ENCODE measurements at places on chromosomes 6 and 20.

- no peak for DNase-seq
Observed at GRCh38 chr6:141986457-141986856, 146.3 kb upstream of the GJE1 start.

DNA sequence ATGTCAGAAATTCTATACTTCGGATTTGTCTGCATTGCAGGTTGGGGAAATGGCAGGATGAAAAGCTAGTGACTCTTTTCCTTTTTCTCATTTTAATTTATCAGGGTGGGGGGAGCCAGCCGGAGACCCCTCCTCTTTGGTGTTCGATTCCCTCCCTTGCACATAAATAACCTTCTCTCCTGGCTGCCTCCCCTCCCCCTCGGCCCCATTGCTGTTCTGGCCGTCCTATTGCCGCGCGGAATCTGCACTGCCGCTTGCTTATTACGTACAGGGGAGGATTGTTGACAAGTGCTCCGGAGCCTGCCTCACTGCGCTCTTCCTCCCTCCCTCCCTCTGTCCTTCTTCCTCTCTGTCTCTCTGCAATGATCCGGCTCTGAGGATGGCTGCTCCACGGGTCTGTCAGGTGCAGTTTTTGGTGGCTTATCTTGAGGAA is 154.7 kb downstream of the JARID2 start:
- DNase-seq: peak; percentile 95

- DNase-seq: no peak
Observed at GRCh38 chr6:247351-247750, 44.9 kb upstream of the DUSP22 start.

DNA sequence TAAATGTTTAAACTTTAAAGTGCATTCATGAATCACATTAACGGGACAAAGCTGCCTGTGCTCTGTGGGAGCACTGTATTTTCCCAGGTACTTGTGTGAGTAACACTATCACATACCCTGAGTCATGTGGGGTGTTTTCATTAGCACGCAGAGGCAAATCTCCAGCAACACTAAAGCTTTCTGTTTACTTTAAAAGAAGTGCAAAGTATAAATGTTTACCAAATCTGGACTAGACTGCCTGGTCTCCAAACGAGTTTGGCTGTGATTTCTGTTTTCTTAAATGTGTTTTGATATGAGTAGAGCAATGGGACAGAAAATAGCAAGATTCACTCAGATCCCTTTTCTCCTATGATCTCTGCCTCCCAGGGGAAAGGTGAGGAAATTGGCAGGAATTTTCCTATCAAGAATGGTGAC is 28.8 kb upstream of the RIPPLY2 start:
- peak; percentile 43 for DNase-seq

GRCh38 chr6:156622185-156622584 is 155.0 kb upstream of the ARID1B start:
- DNase-seq: no peak

DNA sequence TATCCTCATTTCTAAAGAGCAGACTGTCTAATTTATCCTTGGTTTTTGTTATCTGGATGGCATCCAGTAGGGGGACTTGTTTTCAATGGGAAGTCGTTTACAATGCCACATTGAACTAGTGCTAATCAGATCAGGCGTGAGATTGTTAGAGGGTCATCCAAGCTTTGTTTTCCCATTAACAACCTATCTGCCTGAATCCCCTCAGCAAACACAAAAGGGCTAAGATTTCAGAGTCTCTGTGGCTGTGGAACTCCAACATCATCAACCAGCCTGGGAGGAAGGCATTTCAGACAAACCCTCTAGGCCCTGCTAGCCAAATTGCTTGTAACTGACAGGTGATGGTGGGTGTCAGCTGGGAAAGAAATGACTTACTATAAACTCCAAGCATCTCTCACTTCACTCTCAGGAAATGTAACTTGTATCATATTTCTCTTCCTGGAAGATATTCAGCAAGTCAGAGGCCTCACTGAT is 47.7 kb downstream of the COL19A1 start:
- no peak for DNase-seq

DNA sequence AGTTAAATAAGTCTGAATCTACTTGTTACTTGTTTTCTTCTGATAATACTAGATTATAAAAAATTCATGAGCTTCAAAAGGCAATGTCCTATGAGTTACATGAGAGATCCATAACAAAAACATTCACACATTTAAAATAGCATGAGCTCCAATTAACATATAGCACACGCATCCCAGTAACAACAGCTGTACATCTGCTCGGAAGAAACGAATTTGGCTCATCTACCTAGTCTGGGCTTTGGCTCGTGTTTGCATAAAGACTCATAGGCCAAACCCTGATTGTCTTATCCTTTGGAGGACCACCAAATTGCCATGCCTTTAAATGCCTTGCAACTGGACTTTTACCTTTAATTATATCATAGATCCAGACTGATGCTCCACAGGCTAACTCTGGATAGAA is 259.7 kb upstream of the CHD6 start:
- no peak for DNase-seq

DNA sequence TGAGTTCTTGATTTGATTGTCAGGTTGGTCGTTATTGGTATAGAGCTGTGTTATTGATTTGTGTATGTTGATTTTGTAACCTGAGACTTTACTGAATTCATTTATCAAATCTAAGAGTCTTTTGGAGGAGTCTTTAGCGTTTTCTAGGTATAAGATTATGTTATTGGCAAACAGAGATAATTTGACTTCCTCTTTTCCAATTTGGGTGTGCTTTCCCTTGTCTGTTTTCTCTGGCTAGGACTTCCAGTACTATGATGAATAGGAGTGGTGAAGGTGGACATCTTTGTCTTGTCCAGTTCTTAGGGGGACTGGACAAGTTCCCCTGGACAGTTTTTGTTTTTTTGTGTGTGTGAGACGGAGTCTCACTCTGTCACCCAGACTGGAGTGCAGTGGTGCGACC is 17.4 kb downstream of the HLA-DOA start:
- DNase-seq: no peak
